ENCODE measurements at places on chromosomes 4 and X. TPM values are rescaled to one million over a fixed set of nuclear protein-coding genes. Genes with fewer than 3 reads are reported as not detected.

The ZNF157 gene
- total RNA-seq: 0.83 TPM

The LRCH2 gene
- not detected for total RNA-seq

The F8A1 gene
- total RNA-seq: 47.9 TPM

The TKTL2 gene
- total RNA-seq: not detected

The SLC10A6 gene
- total RNA-seq: not detected

The GYPE gene
- 3.0 TPM for total RNA-seq

The SPANXD gene
- not detected for total RNA-seq

The SLC7A11 gene
- 1.3 TPM for total RNA-seq

The FGG gene
- total RNA-seq: not detected

The F8A2 gene
- not detected for total RNA-seq

DNA sequence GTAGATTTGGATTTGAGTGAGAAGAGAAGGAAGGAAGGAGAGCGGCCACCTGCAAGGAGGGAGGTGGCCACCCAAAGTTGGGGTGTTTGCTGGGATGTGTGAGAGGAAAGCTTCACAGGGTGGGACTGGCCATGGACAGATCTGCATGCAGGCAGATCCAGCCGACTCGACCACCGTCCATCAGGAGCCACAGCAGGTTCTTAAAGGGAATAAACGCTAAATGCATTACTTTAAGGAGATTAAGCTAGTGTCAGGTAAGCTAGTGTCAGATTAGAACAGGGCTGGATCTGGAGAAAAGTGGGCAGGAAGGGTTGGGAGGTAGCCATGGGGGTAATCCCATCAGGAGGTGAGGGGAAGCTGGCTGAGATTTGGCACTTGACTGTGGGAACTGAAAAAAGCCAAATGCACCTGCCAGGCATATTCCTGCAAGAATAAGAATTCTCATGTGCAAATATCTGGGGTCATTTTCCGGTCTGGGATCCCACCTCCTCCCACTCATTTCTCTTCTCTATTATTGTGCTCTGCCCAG is 79.6 kb downstream of the MGST2 start:
- DNase-seq: no peak

DNA sequence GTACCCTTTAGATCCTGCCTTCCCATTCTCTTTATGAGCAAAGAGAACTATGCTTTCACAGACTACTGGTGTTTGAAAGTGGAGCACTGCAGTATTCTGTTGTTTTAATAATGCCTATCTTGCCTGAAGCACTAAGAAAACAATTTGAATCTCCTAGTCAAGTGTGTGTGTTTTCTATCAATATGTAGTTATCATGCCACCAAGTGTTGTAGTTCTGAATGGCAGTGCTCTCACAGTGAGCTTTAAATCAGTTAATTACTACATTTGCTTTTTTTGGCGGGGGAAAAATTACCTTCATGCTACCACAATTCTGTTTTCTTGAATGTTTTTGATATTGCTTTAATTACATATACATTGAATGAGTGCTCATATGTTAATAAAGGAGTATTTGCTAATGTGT is 143.6 kb upstream of the FAM47A start:
- no peak for DNase-seq

DNA sequence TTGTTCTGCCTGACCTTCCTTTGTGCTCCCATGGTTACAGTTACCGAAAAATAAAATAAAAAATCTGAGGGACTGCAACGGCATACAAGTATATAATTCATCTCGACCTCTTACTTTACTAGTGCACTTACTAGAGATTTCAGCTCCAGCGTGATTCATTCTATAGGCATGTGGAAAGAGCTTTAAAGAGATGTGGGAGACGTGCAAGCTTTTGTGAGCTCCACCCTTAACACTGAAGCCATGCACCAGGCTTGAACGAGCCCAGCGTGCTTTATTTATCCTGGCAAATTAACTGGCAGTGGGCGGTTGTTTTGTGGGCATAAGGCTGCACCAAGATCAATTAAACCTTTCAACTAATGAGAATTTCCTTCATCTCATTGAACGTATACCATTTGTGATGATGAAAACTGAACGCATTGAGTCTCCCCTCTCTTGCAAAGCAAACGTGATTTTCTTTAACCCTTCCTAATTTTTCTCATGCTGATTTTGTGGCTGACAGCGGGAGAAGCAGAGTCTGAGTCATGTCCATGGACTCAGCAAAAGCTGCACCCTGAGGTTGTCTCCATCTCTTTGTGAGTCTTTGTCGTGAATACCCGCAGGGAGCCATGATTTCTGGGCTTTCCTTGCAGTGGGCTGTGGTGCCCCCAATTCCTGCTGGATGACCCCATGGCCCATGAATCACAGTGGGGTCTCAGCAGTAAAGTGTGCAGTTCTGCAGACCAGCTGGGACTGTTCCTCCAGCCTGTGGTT is 60.1 kb downstream of the MXRA5 start:
- no peak for DNase-seq

GRCh38 chr4:152719801-152720556 is 40.2 kb upstream of the TMEM154 start:
- no peak for DNase-seq

GRCh38 chr4:183287309-183287659 is 32.8 kb downstream of the CLDN22 start:
- no peak for DNase-seq

DNA sequence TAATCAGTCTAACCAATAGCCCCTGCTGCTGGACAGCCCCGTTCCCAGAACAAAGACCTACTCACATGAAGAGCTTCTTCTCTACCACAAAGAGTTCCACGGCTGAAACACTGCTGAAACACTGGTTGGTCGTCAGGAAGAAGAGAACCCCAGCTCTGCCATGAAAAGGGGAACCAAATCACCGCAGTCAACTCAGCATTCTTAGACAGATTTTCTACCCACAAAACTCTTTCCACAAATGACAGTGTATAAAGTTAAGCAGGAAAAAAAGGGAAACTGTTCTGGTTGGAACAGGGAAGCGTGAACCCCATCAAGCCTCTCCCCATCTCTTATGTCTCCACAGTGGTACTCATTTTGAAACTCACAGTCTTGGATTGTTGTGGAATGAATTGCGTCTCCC is 57.3 kb downstream of the ABCG2 start:
- no peak for DNase-seq
